ENCODE measurements at places on chromosomes 7 and 10. TPM values are rescaled to one million over a fixed set of nuclear protein-coding genes. Genes with fewer than 3 reads are reported as not detected.

The CCDC146 gene
- total RNA-seq: 1.4 TPM

The SORCS3 gene
- total RNA-seq: 0.18 TPM

The CAV2 gene
- 17.6 TPM for total RNA-seq

The CDK6 gene
- total RNA-seq: 175 TPM

The DYNC1I1 gene
- total RNA-seq: 6.8 TPM

The SLC26A3 gene
- total RNA-seq: 0.79 TPM

The PITRM1 gene
- 80.5 TPM for total RNA-seq

The FKBP6 gene
- not detected for total RNA-seq

The ZNF853 gene
- total RNA-seq: 12.3 TPM

The ASB4 gene
- total RNA-seq: not detected

All from Caco-2 (cell line).